Right ventricle myocardium inferior (tissue), 1 donor: ENCODE measurements at places on chromosomes 6 and 20.

GRCh38 chr6:164982389-164982788 is 327.0 kb downstream of the C6orf118 start:
- DNase-seq: no peak

- DNase-seq: no peak
These were observed 164.2 kb downstream of the JARID2 start for GRCh38 chr6:15410126-15410391.

DNA sequence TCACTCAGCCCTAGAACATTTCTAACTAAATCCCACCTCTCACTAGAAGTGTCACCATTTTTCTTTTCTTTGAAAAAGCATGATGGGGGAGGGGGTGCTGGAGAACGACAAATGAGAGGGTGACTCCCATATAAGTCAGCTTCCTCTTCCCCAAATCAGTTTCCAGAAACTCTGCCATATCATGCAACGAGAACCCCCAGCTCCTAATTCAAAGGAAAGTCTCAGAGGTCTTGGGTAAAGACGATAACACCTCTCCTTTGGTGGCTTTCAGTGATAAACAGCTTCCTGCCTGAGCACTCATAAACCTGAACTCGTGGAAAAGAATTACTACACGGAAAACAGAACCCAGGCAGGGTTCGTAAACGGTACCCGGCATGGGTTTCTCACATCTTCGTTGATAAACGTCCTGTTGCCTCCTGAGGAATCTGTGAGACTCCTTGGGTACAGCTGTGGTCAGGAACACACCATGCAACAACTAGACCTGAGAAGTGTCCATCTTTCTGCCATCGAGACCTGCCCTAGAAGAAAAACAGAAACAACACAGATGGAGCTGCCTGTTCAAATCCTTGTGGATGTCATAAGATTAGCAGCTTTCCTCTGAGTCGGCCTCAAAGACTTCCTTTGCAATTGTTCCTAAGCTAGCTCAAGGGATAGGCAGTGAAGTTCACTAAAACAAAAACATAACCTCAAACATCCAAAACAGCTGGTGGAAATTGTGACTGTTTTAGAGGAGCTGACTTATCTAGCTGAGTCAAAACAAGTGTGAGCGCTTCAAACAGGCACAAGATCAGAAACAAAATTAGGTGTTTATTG is 185.8 kb upstream of the PRDM1 start:
- no peak for DNase-seq

- no peak for DNase-seq
These were observed 46.3 kb downstream of the KIF6 start for GRCh38 chr6:39678914-39679313.

GRCh38 chr6:4644996-4645395 is 131.2 kb upstream of the CDYL start:
- no peak for DNase-seq

GRCh38 chr20:9409981-9410380 is 104.4 kb upstream of the LAMP5 start:
- DNase-seq: no peak

- no peak for DNase-seq
These were observed 94.4 kb downstream of the LAMP5 start for GRCh38 chr20:9608639-9609340.

- DNase-seq: no peak
These were observed 127.7 kb downstream of the ALDH8A1 start for GRCh38 chr6:134821928-134822864.

DNA sequence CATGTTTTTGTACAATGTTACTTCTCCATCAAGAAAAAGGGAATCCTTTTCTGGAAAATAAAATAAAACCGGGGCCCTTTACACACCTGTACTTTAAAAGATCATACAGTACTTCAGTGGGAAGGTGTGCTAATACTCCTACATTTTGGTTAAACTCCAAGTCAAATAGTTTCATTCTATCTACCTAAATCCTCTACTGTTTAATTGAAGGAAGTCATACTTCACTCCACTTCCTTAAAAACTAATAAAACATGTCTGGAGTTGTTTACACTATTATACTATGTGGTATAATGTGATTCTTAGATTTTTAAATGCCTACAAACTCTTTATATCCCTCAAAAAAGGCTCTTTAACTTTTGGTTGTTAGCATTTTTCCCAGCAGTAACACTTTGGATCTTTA is 18.6 kb upstream of the HBS1L start:
- no peak for DNase-seq
